Neural progenitor cell (in vitro differentiated cells): ENCODE measurements at places on chromosomes 13 and 19. TPM values are rescaled to one million over a fixed set of nuclear protein-coding genes. Genes with fewer than 3 reads are reported as not detected.

GRCh38 chr13:110486061-110486715 lies 75.3 kb downstream of the RAB20 start:
- no peaks in the 10 kb centered on the region for H3K27me3 ChIP-seq
- peak; percentile 33 for DNase-seq
- H3K4me1 ChIP-seq = peaks cover 18% of the 10 kb centered on the region
- H3K36me3 ChIP-seq = no peaks in the 10 kb centered on the region
- H3K4me3 ChIP-seq = no peak overlapping the region

DNA sequence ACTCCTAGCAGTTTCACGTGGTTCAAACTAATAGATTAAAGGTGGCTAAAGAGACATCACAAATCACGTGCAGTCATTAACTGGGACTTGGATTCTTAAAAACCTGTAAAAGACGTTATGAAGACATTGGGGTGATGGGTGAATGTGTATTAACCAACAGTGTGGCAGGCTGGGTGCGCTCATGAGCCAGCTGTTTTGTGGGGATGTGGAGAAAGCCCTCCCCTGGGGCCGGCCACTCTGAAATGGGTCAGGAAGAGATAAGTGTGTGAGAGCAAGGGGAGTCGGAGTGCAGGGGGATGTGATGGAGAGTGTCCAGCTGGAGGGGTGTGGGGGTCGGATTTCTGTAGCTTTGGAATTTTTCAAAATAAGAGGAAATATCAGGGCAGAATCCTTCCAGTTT lies 10.4 kb downstream of the UPF1 start:
- DNase-seq = no peak
- no peaks in the 10 kb centered on the region for H3K27me3 ChIP-seq
- H3K4me3 ChIP-seq = no peak overlapping the region
- H3K36me3 ChIP-seq = no peaks in the 10 kb centered on the region
- no peak overlapping the region for H3K27ac ChIP-seq

DNA sequence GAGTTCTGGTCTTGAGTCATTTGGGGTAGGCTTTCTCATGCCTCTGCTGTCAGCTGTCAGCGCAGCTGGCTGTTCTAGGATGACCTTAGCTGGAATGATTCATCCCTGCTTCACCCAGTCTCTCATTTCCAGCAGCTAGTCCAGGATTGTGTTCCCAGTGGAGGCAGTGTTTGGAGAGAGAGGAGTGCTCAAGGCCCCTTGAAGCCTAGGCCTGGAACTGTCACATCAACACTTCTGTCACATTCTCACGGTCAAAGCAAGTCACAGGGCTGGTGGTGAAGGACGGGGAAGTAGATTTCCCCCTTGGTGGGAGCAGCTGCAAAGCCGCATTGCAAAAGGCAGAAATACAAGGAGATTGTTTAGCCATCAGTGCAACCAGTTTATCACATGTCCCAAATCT lies 15.2 kb downstream of the TPT1 start:
- no peaks in the 10 kb centered on the region for H3K36me3 ChIP-seq
- H3K27me3 ChIP-seq = no peaks in the 10 kb centered on the region
- no peak overlapping the region for H3K4me3 ChIP-seq

DNA sequence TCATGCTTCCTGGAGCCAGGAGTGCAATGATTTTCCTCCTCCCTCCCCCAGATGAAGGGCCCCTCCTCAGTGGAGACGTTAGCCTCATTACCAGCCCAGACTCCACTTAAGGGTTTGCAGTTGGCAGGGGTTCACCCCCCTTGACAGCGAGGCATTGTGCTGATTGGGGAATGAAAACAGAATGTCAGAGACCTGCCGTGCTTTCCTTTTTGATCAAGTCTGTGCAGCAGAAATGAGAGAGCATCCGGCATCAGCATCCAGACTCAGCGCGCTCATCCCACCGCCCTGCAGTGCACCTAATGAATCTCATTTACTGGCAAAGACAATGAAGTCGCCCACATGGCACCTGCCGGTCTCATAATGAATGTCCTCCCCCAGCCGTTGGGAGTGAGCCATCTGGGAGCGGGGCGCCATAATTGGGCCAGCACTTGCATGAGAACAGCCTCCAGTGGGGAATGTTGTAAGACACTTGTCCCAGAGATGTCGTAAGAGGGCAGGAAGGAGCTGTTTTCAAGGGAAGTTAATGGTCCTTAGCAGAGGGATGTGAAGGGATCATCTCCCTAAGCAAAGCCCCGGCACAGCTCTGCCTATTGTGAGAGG lies 98.3 kb upstream of the UQCRFS1 start:
- H3K27me3 ChIP-seq = peaks cover 41% of the 10 kb centered on the region
- H3K27ac ChIP-seq = no peak overlapping the region
- H3K4me3 ChIP-seq = peak overlapping the region; percentile 14
- peak; percentile 78 for DNase-seq
- H3K4me1 ChIP-seq = peaks cover 39% of the 10 kb centered on the region

- H3K27ac ChIP-seq = no peak overlapping the region
- H3K36me3 ChIP-seq = no peaks in the 10 kb centered on the region
- DNase-seq = no peak
- H3K4me3 ChIP-seq = no peak overlapping the region
These were observed 40.2 kb downstream of the RFXAP start for GRCh38 chr13:36859259-36859658.

DNA sequence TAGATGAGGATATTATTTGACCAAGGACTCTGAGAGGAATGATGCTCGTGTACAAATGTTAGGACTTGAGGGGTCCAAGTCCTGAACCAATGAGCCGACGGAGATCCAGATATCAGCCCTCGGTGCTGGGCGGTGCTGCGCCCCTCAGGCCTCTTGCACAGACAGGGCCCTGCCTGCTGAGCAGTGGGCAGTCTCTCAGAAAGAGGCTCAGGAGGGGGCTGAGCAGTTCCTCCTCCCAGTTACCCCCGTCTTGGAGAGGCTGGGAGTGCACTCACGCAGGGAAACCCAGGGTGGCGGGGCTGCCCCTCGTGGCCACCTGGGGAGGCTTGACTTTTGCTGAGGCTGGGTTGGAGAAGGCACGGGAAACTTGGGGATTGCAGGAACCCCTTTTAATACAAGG lies 18.4 kb downstream of the TEX29 start:
- no peaks in the 10 kb centered on the region for H3K4me1 ChIP-seq
- H3K27ac ChIP-seq = no peak overlapping the region
- H3K4me3 ChIP-seq = no peak overlapping the region
- DNase-seq = no peak
- H3K27me3 ChIP-seq = no peaks in the 10 kb centered on the region

- peaks cover 43% of the 10 kb centered on the region for H3K4me1 ChIP-seq
- no peak overlapping the region for H3K4me3 ChIP-seq
- no peaks in the 10 kb centered on the region for H3K27me3 ChIP-seq
- H3K36me3 ChIP-seq = no peaks in the 10 kb centered on the region
- no peak overlapping the region for H3K27ac ChIP-seq
These were observed 64.4 kb downstream of the RASA3 start for GRCh38 chr13:114067886-114068651.

- H3K4me3 ChIP-seq = peak overlapping the region; percentile 94
- H3K27me3 ChIP-seq = no peaks in the 10 kb centered on the region
- H3K36me3 ChIP-seq = no peaks in the 10 kb centered on the region
These were observed 141 bp downstream of the TRPC4 start for GRCh38 chr13:37869506-37869755.

- no peak for DNase-seq
- no peak overlapping the region for H3K27ac ChIP-seq
- no peaks in the 10 kb centered on the region for H3K27me3 ChIP-seq
- no peaks in the 10 kb centered on the region for H3K36me3 ChIP-seq
- no peak overlapping the region for H3K4me3 ChIP-seq
These were observed 7.5 kb upstream of the MIER2 start for GRCh38 chr19:351976-352625.

GRCh38 chr13:46181840-46182490 lies at the start of gene LCP1:
LCP1 (minus strand) TSS chr13:46182177; CDS start chr13:46159662, 22,515 bp downstream.
- no peak within 1 kb of the TSS for H3K27ac ChIP-seq
- no peaks in the 10 kb centered on the region for H3K36me3 ChIP-seq
- no peaks in the 10 kb centered on the region for H3K4me1 ChIP-seq

GRCh38 chr13:76516013-76516412 lies 370.2 kb downstream of the KCTD12 start:
- peaks cover 3% of the 10 kb centered on the region for H3K36me3 ChIP-seq
- no peak overlapping the region for H3K4me3 ChIP-seq

DNA sequence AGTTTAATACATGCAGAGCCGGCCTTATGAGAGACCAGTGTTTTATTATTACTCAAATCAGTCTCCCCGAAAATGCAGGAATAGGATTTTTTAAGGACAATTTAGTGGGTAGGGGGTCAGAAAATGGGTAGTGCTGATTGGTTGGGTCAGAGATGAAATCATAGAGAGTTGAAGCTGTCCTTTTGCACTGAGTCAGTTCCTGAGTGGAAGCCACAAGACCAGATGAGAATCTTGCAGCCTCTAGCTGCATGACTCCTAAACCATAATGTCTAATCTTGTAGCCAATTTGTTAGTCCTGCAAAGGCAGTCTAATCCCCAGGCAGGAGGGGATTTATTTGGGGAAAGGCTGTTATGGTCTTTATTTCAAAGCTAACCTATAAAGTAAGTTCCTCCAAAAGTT lies 1163.9 kb downstream of the DIAPH3 start:
- DNase-seq = no peak
- H3K36me3 ChIP-seq = no peaks in the 10 kb centered on the region
- H3K27me3 ChIP-seq = no peaks in the 10 kb centered on the region
- no peak overlapping the region for H3K4me3 ChIP-seq
- H3K27ac ChIP-seq = no peak overlapping the region

- peak; percentile 96 for DNase-seq
- H3K4me1 ChIP-seq = peaks cover 19% of the 10 kb centered on the region
- peaks cover 44% of the 10 kb centered on the region for H3K27me3 ChIP-seq
- no peak overlapping the region for H3K27ac ChIP-seq
- H3K36me3 ChIP-seq = no peaks in the 10 kb centered on the region
- peak overlapping the region; percentile 56 for H3K4me3 ChIP-seq
These were observed 510 bp upstream of the PCDH9 start for GRCh38 chr13:67230404-67231288.

GRCh38 chr19:2014131-2014571 lies 1.4 kb downstream of the BTBD2 start:
- no peak for DNase-seq
- H3K4me1 ChIP-seq = peaks cover 11% of the 10 kb centered on the region
- H3K27ac ChIP-seq = no peak overlapping the region
- H3K4me3 ChIP-seq = peak overlapping the region; percentile 65
- H3K27me3 ChIP-seq = no peaks in the 10 kb centered on the region

Gene APOC1
- 16.1 and 17.6 TPM in 2 replicates for total RNA-seq

Gene FBN3
- total RNA-seq = 23.0 and 33.0 TPM in 2 replicates

Gene ERICH6B
- total RNA-seq = not detected in 2 replicates

Gene PPP1R13L
- total RNA-seq = 2.9 and 8.6 TPM in 2 replicates

Gene CDC34
- total RNA-seq = 42.5 and 92.6 TPM in 2 replicates

Gene TSHZ3
- 0.60 and 1.2 TPM in 2 replicates for total RNA-seq

Gene CLEC11A
- 0.09 and 3.4 TPM in 2 replicates for total RNA-seq
